ENCODE measurements at places on chromosomes 11 and 22. TPM values are rescaled to one million over a fixed set of nuclear protein-coding genes. Genes with fewer than 3 reads are reported as not detected.
A peak's percentile ranks its signal among the peaks of the same experiment; 100 is the strongest.

- no peak overlapping the region for H3K4me3 ChIP-seq
- peaks cover 21% of the 10 kb centered on the region for H3K4me1 ChIP-seq
- no peak overlapping the region for H3K27ac ChIP-seq
- H3K27me3 ChIP-seq: no peaks in the 10 kb centered on the region
- DNase-seq: no peak
Measured at GRCh38 chr11:61670626-61671025, 9.6 kb upstream of the DAGLA start.

HEPACAM gene
- total RNA-seq: 0.04 TPM

DNA sequence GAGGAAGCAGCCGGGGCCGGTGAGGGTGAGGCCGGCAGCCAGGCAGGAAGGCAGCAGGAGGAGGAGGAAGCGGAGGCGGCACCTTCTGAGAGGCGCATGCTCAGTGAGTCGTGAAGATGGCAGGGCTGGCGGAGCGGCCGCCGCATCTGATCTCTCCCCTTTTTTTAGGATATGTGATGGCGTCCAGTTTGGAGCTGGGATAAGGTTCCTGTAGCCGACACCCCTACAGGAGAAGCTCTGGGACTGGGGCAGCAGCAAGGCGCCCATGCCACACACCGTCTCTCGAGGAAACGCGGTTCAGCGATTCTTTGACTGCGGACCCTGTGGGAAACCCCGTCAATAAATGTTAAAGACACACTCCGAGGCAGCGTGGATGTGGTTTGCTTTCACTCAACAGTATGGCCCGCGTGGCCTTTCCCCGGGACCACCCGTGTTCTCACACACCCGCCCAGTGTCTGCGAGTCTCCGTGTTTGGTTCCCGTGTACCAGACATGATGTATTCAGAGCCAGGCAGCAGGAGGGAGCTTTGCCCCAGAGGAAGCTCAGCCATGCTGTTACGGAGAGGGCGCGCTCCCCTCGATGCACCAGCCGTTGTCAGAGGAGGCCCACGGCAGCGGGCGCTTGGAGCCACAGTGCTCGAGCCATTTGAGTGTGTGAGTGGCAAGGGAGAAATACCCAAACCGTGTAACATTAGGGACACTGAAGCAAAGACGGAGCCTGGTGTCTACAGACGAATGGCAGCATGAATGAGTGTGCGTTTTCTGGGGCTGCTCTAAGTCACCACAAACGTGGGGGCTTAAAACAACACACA lies 27.7 kb upstream of the PARVB start:
- no peak overlapping the region for H3K4me3 ChIP-seq
- no peaks in the 10 kb centered on the region for H3K27me3 ChIP-seq
- no peak for DNase-seq
- H3K36me3 ChIP-seq: peaks cover 17% of the 10 kb centered on the region
- H3K27ac ChIP-seq: no peak overlapping the region

GRCh38 chr11:44632466-44633123 lies 67.1 kb downstream of the CD82 start:
- H3K4me1 ChIP-seq: peaks cover 17% of the 10 kb centered on the region
- no peaks in the 10 kb centered on the region for H3K36me3 ChIP-seq

NPTXR gene
- 15.1 TPM for total RNA-seq

FAM180B gene
- not detected for total RNA-seq

PRG2 gene
- not detected for total RNA-seq

DNA sequence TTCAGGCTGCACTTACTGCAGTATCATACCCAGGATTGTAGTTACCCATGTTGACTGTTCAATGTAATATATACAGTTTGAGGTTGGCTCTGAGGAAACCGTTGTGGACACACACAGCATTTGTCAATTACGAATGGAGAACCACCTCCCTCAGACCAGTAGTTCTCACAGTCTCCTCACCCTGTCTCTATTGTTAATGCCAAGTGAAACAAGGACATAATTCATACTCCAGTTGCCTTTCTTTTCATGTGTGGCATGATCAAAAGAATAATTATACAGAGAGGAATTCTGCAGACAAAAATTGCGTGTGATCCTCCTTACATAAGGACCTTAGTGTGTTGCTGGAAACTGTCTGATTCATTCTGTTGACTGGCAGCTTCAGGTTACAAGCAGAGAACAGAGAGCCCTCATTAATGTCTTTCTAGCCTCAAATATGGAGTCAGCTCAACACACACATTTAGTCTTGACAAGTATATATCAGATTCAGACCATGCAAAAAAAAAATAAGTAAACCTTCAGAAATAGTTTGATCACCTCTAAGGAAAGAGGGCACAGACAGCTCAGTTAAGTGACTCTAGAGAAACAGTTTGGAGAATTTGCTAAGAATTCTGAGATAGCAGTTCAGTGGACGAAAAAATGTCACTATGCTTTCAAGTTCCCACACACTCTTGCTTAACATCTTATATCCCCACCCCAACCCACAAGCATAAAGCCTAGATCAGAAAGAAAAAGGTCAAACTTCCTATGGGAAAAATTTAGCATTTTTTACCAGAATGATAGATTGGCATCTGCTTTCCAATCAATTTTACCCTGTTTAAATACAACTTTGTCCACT lies 96.1 kb downstream of the MAML2 start:
- H3K4me1 ChIP-seq: peaks cover 20% of the 10 kb centered on the region
- H3K27ac ChIP-seq: peak overlapping the region; percentile 45
- H3K36me3 ChIP-seq: no peaks in the 10 kb centered on the region
- no peak overlapping the region for H3K4me3 ChIP-seq
- no peak for DNase-seq
- H3K27me3 ChIP-seq: no peaks in the 10 kb centered on the region

GRCh38 chr11:86792150-86792549 lies 8.2 kb upstream of the PRSS23 start:
- no peaks in the 10 kb centered on the region for H3K36me3 ChIP-seq
- DNase-seq: no peak
- no peak overlapping the region for H3K27ac ChIP-seq
- H3K4me3 ChIP-seq: no peak overlapping the region
- H3K27me3 ChIP-seq: no peaks in the 10 kb centered on the region

GRCh38 chr11:119188887-119189286 lies 3.6 kb downstream of the NHERF4 start:
- H3K4me3 ChIP-seq: no peak overlapping the region
- H3K36me3 ChIP-seq: no peaks in the 10 kb centered on the region
- H3K27me3 ChIP-seq: no peaks in the 10 kb centered on the region
- H3K4me1 ChIP-seq: no peaks in the 10 kb centered on the region
- no peak for DNase-seq
- H3K27ac ChIP-seq: no peak overlapping the region

OR51B5 gene
- 3.6 TPM for total RNA-seq

DNA sequence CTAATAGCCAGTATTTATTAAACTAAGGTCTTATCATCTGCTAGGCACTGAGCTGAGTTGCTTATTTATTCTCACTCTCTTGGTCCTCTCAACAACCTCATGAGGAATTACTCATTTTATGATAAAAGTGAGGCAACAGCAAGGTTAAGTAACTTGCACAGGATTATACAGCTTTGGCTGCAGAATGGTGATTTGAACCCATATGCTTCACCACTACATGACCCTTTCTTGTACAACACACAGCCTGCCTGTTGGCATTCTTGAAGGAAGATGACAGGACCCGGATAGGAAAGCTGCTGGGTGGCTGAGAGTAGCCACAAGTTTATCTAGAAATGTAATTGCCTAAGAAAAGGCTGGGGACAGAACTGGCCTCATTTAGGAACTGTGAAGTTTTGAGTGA lies 5.3 kb upstream of the PARVA start:
- H3K4me1 ChIP-seq: peaks cover 8% of the 10 kb centered on the region
- no peak overlapping the region for H3K27ac ChIP-seq
- peak; percentile 64 for DNase-seq
- no peaks in the 10 kb centered on the region for H3K27me3 ChIP-seq

SCN2B gene
- total RNA-seq: 2.5 TPM

DNA sequence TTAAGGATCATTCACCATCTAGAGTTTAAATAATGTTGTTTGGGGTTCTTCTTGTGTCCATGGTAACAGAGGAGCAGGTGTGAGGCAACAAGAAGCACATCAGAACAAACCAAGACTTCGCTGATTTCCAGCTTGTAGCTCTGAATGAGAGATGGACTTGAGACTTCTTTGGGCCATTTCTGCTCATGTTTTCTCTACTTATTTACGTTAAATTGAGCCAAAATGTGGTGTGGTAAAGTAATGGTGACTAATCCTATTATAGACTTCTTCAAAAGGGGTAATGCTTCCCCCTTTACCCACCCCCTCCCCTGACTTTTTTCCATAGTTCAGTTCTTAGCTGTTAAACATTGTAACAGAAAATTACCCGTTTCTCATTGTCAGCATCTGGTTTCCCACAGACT lies 65.2 kb downstream of the CSTPP1 start:
- no peak for DNase-seq
- H3K36me3 ChIP-seq: no peaks in the 10 kb centered on the region
- no peak overlapping the region for H3K4me3 ChIP-seq
- peaks cover 8% of the 10 kb centered on the region for H3K4me1 ChIP-seq

RNF121 gene
- 27.7 TPM for total RNA-seq

DNA sequence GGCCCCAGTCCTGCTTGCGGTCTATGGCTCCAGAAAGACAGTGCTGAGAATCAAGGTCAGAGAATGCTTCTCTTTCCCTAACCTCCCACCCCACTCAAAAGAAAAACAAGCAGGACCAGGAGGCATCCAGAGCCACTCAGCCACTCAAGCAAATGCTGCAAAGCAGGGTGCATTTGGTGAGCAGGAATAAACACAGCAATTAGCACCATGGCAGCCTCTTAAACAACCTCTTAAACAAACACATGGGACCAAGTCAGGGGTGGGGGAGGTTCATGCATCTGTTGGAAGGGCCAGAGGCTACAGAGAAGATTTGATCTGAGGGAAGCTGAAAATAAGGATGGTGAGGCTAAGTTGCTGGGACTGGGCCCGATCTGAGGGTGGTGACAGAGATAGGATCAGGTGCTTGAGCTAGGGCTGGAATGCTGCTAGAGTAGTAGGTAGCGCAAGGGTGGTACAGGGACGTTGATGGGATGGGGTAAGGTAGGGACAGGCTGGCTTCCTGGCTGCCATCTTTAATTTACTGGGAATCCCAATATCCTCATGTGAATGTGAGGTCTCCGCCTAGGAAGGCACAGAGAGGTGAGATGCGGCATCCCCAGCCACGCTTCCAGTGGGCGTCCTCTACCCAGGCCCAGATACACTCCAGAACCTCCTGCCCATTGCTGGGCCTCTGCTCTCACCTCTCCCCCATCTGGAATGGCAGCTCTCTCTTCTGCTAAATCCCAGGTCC lies 26.6 kb upstream of the LMO1 start:
- H3K4me3 ChIP-seq: no peak overlapping the region
- H3K36me3 ChIP-seq: no peaks in the 10 kb centered on the region
- DNase-seq: no peak
- H3K4me1 ChIP-seq: no peaks in the 10 kb centered on the region

OR5P2 gene
- total RNA-seq: not detected

MMP13 gene
- not detected for total RNA-seq

OR6A2 gene
- 0.11 TPM for total RNA-seq

FOLR2 gene
- not detected for total RNA-seq

DNA sequence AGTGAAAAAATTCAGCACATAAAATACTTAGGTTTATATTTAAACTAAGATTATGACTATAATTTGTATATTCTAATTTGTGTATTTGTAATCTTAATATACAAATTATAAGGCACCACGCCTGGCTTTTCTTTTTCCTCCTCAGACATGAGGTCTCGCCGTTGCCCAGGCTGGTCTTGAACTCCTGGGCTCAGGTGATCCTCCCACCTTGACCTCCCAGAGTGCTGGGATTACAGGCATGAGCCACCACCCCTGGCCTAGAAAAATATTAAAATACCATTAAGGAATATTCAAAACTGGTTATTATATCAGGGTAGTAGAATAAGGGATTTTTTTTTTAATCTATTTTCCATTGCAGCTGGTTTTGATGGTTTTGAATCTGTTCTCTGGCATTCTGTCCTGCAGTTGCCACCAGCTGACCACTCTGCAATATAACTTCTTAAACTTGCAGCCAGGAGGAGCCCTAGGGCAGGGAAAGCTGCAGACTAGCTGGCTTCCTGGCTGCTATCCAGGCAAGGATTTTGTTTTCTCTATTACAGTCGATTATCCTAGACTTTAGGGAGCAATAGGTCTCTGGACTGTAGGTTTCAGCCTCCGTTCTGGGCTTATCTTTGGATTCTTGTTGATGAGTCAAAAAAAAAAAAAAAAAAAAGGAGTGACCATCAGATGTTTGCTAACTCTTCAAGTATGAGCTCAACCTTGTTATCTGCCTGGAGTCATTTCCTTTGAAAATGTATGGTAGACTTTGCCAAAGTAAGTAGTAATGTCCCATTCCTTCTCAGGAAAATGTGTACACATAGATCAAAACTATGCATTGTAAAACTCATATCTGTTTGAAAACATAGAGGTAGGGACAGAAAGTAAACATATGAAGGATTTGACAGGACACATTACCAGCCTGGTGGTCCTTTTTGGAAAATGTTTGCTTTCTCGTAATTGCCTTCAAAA lies 13.2 kb downstream of the POLA2 start:
- peaks cover 11% of the 10 kb centered on the region for H3K36me3 ChIP-seq
- H3K4me3 ChIP-seq: no peak overlapping the region
- peak; percentile 99 for DNase-seq

DNA sequence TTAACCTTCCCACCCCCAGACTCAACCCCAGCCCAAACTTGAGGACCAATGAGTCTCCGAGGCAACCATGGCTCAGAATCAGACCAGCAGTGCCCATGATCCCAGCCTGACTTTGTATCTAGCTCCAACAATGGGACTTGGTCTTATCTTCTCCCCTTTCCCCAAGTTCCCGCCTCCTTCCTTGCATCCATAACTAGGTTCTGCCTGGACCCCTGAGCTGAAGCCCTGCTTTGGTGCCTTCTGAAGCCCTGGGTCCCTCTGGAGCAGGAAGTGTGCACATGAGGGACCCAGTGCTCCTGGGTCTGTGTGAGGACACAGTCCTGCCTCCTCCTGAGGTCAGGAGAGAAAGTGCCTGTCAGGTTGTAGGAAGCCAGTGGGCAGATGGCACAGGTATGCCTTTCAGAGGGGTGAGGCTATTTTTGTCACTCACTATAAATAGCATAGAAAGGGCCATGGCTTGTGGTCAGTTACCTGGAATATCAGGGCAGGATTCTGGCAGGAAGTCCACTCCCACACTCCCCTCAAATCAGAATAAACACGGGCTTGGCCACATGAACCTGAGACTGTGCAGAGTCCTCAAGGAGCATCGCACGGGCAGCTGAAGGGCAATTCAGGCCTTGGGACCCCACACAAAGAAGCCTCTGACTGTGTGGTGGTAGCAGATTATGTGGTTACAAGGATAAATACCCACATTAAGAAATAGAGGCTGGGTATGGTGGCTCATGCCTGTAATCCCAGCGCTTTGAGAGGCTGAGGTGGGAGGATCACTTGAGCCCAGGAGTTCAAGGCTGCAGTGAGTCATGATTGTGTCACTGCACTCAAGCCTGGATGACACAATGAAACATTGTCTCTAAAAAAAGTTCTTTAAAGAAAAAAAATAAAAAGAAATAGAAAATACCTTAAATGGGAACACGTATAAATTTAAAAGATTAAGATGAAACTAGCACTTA lies 27.4 kb downstream of the RCN1 start:
- no peaks in the 10 kb centered on the region for H3K27me3 ChIP-seq
- no peaks in the 10 kb centered on the region for H3K4me1 ChIP-seq
- no peak overlapping the region for H3K27ac ChIP-seq

Measured in cardiac muscle cell (in vitro differentiated cells and primary cell).